Stimulated activated CD8-positive, alpha-beta memory T cell treated with anti-CD3 and anti-CD28 coated beads, Interleukin-15, amount 100 ng/mL, for 1 hour (primary cell): ENCODE measurements at places on chromosomes 4 and X.

GRCh38 chr4:150278206-150278605 lies 200.0 kb downstream of the DCLK2 start:
- DNase-seq: no peak

- peak; percentile 13 for DNase-seq
These were observed 292.5 kb downstream of the CHIC1 start for GRCh38 chrX:73855546-73855945.

DNA sequence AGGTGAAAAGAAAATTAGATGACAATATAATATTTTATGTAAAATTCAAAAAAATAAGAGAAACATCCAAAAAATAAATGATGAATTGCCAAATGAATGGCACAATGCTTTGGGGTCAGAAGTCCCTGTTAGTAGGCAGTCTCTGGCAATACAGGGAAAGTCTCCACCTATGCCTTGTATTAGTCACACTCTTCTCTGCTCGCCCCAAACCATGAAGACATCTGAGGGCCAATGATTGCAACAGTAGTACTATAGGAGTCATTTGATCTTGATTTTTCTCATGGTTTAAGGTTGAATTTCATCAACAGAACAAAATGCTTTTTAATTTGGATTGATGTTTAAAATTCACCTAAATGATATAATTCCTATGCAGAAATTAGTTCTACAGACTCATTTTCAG lies 3.9 kb upstream of the PRSS12 start:
- DNase-seq: no peak

- no peak for DNase-seq
These were observed 94.7 kb upstream of the PUDP start for GRCh38 chrX:7242613-7243012.

GRCh38 chr4:105637408-105638176 lies 70.9 kb downstream of the INTS12 start:
- no peak for DNase-seq

DNA sequence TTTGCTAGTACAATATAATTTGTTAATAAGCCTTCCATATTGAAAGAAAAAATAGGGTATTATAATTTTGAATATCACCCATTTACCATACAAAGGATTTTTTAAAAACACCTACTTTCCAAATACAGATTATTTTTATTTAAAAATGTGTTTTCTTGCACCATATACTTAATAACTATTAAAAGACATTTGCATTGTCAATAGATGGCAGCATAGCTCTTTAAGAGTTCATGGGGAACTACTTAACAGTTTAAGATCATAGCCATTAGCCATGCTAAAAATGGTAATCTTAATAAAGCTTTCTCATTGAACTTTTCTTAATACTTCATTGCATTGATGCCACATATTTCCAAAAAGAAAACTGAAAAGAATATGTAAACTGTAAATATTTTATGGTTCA lies 1995.9 kb downstream of the C4orf33 start:
- DNase-seq: no peak

DNA sequence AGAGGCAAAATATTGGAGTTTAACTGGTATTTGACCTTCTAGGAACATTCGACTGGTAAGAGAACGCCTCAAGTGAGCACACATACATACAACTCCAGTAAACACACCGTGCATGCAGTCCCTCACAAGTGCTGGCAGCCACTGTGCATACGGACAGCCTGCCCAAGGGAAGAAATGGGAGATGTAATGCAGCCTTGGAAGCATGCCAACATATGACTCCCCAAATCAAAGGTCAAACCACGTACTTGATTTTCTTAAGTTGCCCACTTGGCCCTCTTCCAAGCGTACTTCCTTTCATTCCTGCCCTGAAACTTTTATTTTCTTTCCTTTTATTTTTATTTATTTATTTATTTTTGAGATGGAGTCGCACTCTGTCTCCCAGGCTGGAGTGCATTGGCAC lies 206.6 kb downstream of the SPRY1 start:
- DNase-seq: no peak

DNA sequence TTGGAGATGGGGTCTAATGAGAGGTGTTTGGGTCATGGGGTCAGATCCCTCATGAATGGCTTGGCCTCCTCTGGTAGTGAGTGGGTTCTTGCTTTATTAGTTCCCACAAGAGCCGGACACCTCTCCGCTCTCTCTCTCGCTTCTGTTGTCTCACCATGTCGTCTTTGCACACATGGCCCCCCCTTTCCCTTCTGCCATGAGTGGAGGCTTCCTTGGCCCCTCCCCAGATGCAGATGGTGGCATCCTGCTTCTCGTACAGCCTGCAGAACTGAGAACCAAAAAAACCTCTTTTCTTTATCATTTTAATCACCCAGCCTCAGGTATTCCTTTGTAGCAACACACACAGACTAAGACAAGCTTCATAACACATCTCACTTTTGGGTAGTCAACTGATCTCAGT lies 49.6 kb upstream of the SPRY1 start:
- no peak for DNase-seq

DNA sequence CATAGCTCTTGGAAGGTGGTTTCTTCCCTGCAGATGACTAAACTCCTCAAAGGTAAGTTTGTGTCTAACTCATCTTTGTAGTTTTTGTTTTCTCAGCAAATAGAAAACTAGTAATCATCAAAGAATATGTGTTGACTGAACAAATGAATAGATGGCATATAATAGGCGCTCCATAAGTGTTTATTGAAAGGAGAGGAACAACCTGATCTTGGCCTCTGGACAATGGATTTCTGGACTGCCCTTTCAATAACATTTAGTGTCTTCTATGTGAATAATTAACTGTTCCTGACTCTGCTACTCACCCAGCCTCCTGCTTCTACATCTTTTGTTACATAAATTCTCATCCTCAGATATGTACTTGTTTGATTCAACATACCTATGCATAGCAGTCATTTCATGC lies 399.1 kb downstream of the PPP1R2C start:
- DNase-seq: no peak

DNA sequence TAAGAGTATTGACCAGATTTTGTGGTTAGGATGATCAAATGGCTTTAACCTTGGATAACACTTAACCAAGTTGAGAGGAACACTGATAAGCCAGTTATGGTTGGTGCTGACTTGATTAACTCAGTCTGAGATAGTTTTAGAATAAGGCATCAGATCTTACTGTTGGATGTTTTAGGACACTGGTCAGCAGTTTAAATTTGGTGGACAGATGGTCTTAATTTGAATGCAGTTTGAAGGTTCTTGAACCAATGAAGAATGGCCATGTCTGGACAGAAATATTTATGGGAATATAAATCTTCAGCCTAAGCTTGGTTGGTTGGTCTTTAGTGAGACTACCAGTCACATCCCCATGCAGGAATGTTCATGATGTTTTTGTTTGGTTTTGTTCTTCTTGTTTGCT lies 2.6 kb upstream of the GIMD1 start:
- DNase-seq: no peak

GRCh38 chr4:184763150-184763780 lies 29.4 kb upstream of the CENPU start:
- DNase-seq: no peak

DNA sequence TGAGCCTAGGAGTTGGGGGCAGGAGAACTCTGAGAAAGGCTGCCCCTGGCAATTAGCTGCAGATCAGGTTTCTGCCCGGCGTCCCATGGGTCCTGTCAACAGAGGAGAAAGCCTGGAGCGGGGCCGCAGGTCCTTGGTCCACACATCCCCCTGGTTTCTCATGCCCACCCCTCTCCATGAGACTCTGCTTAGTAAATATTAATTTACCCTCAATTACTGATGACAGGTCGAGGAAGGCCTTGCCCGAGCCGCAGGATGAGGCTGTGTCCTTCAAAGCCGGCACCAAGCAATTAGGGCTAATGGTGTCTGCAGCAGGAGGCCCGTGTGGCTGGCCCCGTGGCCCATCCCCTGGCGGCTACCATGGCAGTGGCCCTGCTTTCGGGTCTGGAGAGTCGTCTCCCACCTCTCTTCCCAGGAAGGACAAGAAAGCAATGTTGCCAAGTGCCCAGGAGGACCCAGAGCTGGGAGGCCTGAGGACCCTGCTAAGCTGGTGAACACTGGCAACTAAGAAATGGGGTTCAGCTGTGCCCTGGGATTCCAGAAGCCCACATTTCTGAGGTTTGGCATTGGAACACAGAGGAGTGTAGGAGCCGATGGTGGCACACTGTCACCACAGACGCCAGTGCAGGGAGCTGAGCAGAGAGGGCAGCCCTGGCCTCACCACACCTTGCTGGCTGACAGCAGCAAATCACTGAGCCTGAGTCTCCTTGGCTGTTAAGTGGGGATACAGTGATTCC lies 114.6 kb downstream of the CPZ start:
- DNase-seq: no peak

DNA sequence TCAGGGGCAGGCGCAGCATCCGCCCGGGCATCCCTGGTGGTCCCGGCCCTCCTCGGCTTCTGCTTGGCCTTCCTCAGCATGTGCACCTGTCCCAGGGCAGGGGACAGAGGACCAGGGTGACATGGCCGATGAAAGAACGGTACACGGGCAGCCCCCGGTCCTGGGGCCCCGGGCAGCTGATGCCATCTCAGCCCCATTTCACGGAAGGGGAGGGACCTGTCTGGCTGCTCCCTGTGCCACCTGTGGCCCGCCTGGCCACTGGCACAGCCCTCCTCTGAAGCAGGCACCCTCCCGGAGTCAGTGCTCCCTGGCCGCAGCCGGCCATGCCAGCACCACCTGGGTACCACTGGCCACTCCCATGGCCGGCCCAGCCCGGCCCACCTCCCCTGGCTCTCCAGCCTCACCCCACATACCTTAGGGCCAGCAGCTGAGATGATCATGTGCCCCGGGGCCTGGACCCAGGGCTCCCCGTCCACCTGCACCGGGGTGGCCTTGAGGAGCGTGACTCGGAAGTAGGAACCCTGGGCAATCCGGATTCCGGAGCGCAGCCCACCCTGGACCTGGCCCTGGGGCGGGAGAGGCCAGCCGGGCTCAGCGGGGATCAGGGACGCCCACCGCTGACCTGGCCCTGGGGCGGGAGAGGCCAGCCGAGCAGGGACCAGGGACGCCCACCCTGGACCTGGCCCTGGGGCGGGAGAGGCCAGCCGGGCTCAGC lies 12.6 kb downstream of the DGKQ start:
- DNase-seq: no peak

DNA sequence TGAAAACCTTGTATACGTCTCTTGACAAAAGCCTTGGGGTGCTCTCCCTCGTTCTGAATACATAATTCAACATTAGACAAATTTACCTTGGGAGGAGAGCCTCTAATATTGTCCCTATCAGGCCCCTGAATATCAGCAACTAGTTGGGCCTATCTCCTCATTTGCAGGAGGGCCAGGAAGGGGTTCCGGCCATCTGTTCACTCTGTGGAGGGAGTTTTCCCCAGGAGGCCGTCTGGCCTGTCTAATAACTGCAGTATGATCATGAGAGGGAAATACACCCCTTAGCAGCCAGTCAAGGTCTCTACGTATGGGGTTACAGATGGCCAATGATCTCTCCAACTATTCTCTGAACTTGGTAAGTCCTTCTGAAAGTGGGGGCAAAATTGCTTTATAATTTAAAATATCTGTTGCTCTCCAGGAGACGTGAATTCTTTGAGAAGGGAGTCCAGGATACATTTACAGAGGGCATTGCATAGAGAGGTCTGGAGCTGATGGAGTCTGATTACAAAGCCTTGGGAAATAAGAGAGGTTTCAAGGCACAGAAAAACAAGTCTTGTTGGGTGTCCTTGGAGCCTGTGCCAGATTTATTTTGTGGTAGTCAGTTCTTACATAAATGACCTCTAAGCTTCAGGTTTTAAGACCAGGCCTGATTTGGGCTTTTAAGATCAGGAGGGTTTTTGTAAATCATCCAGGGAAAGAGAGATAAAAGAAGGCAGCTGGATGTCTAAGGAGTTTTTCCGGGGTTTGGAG lies 48.2 kb upstream of the UXT start:
- DNase-seq: no peak

- DNase-seq: no peak
These were observed 666.3 kb upstream of the GRIA3 start for GRCh38 chrX:122517786-122518185.

- DNase-seq: no peak
These were observed 299.0 kb downstream of the RAPGEF2 start for GRCh38 chr4:159401791-159402380.

GRCh38 chrX:153685751-153686696 lies 1.7 kb upstream of the SLC6A8 start:
- no peak for DNase-seq

DNA sequence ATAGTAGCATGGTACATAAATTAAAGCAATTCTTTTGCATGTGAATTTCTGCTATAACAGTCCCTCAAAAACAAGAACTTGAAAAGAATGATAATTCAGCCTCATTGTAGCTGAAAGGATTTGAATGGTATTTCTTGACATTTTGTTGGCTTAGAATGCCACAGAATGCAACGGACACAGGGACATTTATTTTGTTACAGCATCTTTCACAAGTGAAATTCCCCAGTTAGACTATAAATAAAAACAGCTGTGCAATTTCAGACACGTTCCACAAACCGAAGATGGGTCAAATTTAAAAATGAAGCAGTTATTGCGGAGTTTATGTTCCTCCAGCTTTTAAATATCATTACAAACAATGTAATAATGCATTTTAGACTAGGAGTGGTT lies 82.8 kb upstream of the AMELX start:
- DNase-seq: no peak

DNA sequence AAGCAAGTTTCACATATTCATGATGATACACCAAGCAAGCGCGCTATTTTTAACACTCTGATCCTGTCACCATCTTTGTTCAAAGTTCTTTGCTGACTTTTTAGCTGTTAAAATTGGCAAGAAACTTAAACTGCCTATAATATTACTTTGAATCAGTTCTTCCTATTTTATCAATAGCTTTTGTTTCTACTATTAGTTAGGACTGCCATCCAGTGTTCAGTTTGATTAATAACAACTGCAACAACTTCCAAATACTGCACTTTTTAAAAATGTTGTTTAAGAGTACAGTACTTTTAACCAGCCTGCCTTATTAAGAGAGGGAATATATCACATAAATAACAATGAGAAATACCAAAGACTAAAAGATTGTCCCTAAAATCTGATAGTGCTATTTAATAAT lies 614.3 kb downstream of the FAM133A start:
- DNase-seq: no peak

DNA sequence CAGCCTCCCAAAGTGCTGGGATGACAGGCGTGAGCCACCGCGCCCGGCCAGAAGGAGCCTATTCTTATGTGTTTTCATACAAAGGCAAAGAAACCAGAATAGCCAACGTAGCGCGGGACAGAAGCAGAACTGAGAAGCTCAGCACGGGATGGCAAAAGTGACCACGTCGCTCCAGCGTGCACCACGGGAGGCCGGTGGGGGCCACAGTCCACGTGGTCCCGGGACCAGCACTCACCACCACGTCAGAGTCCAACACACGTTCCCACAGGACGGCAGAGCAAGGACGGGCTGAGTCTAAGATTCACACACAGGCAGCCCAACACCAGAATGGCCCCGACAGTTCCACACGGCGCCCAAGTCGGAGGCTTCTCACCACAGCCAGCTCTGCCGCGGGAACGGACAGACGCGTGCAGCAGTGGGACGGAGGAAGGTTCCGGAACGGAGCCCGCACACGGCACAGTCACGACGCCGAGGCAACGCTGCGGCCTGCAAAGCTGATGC lies 18.8 kb upstream of the GTPBP6 start:
- no peak for DNase-seq

- no peak for DNase-seq
These were observed 125.7 kb downstream of the ZC4H2 start for GRCh38 chrX:64850371-64851082.

GRCh38 chr4:99564921-99565320 lies 1.1 kb upstream of the TRMT10A start:
- no peak for DNase-seq

GRCh38 chrX:16451334-16451733 lies 198.6 kb upstream of the S100G start:
- DNase-seq: no peak

- no peak for DNase-seq
These were observed 23.2 kb downstream of the RELL1 start for GRCh38 chr4:37662861-37663390.

GRCh38 chr4:76200771-76201231 lies 12.8 kb downstream of the SCARB2 start:
- DNase-seq: no peak
